ENCODE measurements at places on chromosomes 2 and 18.

GRCh38 chr18:3814816-3815215, 364.8 kb downstream of the TGIF1 start:
- no peak for DNase-seq

- DNase-seq = no peak
Measured at GRCh38 chr2:147172493-147173188, 672.2 kb upstream of the ACVR2A start.

DNA sequence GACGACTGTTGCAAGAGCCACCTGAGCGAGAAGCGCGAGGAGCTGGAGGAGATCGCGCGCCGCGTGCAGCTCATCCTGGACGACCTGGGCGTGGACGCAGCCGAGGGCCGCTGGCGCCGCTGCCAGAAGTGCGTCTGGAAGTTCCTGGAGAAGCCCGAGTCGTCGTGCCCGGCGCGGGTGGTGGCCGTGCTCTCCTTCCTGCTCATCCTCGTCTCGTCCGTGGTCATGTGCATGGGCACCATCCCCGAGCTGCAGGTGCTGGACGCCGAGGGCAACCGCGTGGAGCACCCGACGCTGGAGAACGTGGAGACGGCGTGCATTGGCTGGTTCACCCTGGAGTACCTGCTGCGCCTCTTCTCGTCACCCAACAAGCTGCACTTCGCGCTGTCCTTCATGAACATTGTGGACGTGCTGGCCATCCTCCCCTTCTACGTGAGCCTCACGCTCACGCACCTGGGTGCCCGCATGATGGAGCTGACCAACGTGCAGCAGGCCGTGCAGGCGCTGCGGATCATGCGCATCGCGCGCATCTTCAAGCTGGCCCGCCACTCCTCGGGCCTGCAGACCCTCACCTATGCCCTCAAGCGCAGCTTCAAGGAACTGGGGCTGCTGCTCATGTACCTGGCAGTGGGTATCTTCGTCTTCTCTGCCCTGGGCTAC, 1.2 kb downstream of the KCNF1 start:
- no peak for DNase-seq

GRCh38 chr2:217740178-217740577, 262.6 kb downstream of the TNS1 start:
- DNase-seq = no peak

DNA sequence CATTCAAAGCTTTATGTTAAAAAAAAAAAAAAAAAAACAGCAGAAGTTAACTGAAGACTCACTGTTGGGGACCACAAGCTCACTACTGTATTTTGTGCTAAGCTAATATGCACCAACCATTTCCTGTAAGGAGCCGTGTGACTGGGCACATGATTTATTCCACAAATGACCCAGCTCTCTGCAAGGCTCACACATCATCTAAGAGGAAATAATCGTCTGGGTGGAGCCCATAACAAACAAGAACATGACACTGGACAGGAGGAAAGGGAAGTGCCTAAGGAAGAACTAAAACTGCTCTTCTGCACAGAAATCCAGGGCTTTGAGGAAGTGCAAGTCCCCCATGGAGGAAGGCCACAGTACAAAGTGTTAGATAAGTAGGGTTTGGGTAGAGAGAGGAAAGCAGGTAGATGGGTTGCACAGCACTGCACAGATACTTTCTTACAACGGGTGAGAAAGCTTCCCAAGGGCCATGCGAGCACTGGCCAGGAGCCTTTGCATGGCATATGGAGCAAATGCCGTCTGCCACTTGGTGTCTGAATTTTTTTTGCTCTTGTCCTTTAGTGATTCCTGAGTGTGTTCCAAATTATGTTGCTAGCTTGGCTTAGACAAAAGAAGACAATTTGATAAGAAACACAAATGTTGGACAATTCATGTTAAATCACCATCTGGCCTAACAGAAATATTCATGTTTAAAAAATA, 24.4 kb downstream of the NFE2L2 start:
- no peak for DNase-seq

DNA sequence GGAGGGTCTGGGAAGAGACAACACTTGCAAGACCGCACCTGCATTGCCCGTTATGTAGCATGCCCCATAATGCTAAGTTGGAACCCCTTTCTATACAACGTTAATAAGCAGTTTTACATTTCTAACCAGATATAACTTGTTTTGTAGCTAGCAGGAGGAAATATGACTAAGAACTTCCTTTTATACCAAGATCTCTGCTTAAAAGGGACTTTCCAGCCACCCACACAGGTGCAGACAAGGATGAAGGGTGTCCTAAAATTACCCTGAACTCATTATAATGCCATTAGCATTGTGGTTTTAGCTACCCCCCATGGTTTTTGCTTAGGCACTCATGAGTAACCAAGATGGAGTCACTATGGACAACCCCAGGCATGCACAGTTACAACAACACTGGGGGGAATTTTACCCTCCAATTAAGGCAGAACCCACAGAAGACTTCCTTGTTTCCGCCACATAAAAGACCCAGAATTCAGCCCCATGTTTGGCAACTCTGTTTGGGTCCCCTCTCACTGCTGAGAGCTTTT, 362.8 kb downstream of the CBLN2 start:
- DNase-seq = no peak

DNA sequence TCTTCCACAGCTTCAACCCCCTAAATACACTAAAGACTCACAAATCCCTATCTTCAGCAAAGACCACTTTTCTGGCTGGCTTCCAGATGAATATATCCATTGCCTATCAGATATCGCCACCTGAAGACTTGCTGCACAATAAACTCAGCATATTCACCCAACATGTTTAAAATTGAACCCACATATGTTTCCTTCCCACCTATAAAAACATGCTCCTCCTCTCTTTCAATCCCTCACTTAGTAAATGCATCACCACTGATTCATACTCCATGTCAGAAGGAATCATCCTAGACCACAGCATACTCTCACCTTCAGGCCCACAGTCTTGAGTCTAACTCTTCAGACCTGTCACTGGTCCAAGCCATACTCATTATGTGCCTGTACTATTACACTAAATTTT, 5.3 kb downstream of the SPC25 start:
- DNase-seq = no peak

GRCh38 chr2:12396699-12397098, 320.0 kb upstream of the TRIB2 start:
- no peak for DNase-seq

GRCh38 chr18:22398464-22398863, 19.3 kb downstream of the CTAGE1 start:
- no peak for DNase-seq

- no peak for DNase-seq
Measured at GRCh38 chr2:222877556-222878300, 16.9 kb downstream of the ACSL3 start.

DNA sequence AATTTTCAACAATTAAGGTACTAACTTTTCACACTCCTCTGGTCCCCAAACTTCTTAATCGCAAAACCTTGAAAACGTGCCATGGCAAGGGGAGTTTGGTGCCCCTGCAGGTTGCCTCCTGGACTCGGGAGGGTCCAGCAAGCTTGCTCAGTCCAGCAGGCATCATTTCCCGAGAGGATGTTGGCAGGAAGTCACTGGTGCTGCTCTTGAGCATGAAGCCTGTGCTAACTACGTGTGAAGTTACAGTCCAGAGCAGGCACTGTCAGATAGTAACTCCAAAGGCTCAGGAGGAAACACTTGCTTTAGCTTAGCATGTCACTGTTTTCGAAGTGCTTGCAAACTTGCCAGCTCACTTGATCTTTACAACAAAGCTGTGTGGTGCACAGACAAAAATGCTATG, 215.4 kb downstream of the MYCN start:
- no peak for DNase-seq

- DNase-seq = no peak
Measured at GRCh38 chr2:170498619-170499018, 216.5 kb upstream of the SP5 start.

DNA sequence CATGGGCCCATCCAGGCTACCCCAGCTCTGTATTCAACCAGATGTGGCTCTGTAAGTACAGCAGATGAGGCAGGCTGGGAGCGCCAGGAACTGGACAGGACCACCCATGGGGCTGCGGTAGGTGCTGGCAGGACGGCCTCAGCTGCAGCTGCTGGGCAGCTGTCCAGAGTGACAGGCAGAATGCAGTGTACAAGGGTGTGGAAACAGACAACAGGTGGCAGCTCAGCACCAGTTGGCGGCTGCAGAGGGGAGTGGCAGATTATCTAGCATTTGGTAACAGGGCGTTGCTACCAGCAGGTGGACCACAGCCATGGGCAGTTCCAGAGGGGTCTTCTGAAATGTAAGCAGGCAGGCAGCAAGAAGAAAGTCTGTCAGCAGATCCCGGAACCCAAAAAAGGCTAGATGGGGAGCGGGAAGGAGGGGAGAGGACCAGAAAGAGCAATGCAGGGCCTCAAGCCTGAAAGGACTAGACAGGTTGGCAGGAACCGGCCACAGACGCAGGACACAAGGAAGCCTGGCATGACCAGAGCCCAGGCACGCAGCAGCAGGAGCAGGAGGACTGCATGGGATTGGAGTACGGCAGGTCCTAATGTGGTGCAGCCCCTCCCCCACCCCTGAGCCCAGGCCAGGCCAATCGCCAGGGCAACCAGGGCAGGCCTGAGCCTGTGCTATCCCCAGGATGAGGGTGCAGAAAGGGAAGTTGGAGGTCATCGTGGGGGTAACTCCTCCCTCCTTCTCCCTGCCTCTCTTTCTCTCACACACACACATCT, 24.7 kb downstream of the PKDCC start:
- DNase-seq = no peak

DNA sequence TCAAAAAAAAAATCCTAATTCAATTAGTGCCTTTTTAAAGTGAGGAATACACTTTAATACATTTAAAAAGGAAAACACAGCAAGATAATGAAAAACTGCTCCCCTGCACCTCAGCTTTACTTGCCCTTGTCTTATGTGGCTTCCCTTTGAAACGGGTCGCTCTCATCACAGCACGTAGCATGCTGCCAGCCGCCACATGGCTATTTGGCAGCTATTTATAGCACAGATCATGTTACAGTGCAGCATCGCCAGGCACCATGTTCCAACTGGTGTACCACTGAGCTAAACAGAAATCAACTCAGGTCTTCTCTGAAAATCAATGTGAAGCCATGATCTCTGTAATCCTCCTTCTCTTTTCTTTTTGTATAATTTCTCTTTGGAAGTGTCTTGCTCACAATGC, 65.1 kb downstream of the TMEM182 start:
- DNase-seq = no peak

DNA sequence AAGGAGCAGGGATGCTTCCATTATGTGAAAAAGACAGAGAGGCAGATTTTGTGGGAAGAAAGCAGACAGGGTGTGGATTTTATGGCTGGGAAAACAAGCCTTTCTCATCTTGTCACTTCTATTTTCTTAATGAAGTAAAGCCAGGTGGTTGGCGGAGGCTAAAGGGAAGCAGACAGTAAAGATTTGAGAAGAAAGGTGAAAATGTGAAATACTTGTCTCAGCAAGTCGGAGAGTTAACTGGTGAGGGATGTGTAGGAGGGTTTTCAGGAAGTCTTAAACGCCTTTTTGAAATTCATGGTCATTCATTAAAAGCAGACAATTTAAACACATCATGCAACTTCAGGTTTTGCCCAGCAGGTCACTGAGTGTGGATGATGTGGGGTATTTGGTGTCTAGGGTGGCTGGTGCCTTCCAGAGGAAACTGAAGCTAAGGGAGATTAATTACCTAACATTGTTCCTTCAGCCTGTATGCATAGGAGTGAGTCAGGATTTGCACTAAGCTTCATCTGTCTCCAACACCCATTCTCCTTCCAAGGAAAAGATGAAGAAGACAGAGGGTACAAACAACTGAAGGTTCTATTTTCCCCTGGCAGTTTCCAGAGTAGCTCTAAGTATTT, 20.7 kb downstream of the SLC14A2 start:
- no peak for DNase-seq

GRCh38 chr2:236568068-236568921, 1.3 kb upstream of the ACKR3 start:
- no peak for DNase-seq

DNA sequence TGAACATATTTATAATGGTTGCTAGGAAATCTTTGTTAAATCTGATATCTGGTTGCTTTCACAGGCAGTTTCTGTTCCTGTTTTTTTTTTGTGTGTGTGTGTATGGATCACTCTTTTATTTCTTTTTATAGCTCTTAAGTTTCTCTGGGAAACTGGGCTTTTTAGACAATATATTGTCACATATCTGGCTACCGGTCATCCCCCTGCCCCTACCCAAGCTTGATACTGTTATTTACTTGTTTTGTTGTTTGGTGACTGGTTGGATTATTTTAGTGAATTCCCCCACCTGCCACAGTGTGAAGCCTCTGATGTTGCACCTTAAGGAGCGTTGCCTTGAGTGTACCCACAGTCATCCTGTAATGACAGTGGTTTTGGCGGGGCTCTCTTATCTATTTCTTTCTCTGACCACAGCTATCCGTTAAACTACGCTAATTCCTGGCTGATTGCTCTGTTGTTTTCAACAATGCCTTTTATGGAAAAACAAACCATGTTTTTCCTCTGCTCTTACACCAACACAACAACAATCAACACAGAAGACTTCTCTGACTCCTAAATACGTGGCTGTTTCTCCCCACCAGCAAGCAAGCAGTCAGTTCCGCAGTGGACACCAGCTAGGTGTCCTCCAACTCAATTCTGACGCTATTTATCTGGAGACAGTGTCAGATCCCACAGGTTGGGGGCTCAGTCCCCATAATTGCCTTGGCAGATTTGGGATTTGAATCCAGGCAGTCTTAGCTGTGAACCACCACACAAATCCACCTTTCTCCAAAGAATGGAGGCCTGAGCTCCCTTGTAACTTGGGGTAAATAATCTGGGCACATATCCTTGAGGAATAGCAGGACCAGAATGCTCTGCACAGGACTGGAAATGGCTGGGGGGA, 10.9 kb downstream of the GNLY start:
- peak; percentile 24 for DNase-seq

GRCh38 chr2:203809084-203809521, 58.5 kb upstream of the CTLA4 start:
- no peak for DNase-seq

DNA sequence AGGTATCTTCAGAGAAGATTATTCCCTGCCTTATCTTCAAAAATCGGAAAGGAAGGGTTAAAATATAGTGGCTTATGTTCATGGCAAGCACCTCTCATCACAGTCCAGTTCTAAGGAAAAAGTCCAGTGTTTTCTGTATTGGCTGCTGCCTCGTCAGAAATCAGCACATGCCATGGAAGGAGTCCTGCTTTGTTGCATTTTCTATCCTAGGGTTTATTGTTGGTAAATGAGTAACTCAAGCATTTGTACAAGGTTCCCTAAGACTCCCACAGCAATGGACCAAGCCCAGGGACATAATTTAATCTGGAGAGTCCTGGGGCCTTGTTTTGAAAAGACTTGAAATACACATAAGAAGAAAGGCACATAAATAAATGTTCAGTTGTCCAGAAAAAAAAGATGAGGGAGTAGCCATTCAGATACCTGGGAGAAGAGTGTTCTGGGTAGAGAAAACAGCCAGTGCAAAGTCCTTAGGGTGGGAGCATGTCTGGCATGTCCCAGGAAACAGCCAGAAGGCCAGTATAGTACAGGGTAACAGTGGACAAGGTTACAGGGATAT, 26.4 kb downstream of the NBEAL1 start:
- DNase-seq = no peak

Measured in stimulated activated CD8-positive, alpha-beta memory T cell treated with anti-CD3 and anti-CD28 coated beads, Interleukin-4, amount 100 ng/mL, for 1 hour (primary cell).